ENCODE measurements at places on chromosomes 16 and 17. TPM values are rescaled to one million over a fixed set of nuclear protein-coding genes. Genes with fewer than 3 reads are reported as not detected.

CLEC18C gene
- 0.39 TPM for total RNA-seq

C16orf78 gene
- not detected for total RNA-seq

SLC12A3 gene
- total RNA-seq: not detected

KRTAP4-5 gene
- not detected for total RNA-seq

- DNase-seq: no peak
Observed at GRCh38 chr17:60167065-60167741, 17.4 kb downstream of the CA4 start.

Measured in activated T-helper 2 cell treated with anti-CD3 and anti-CD28 coated beads, Interferon-gamma antibody, Interleukin-2, Interleukin-4, amounts not matched to agents 10 μg/mL and 5 μg/mL and 100 μg/mL, durations not matched to agents 14 hours and 24 hours and 36 hours (primary cell).